ENCODE measurements at places on chromosomes 7 and 10.
A peak's percentile ranks its signal among the peaks of the same experiment; 100 is the strongest.

- DNase-seq = no peak
Observed at GRCh38 chr7:15795393-15795792, 108.9 kb upstream of the MEOX2 start.

- no peak for DNase-seq
Observed at GRCh38 chr10:125415964-125416363, 255.6 kb upstream of the CTBP2 start.

- DNase-seq = no peak
Observed at GRCh38 chr10:124381011-124381611, 37.6 kb downstream of the OAT start.

GRCh38 chr10:62638062-62638477 is 166.4 kb upstream of the ADO start:
- peak; percentile 46 for DNase-seq

GRCh38 chr10:61992671-61993668 is 91.5 kb downstream of the ARID5B start:
- DNase-seq = peak; percentile 52

DNA sequence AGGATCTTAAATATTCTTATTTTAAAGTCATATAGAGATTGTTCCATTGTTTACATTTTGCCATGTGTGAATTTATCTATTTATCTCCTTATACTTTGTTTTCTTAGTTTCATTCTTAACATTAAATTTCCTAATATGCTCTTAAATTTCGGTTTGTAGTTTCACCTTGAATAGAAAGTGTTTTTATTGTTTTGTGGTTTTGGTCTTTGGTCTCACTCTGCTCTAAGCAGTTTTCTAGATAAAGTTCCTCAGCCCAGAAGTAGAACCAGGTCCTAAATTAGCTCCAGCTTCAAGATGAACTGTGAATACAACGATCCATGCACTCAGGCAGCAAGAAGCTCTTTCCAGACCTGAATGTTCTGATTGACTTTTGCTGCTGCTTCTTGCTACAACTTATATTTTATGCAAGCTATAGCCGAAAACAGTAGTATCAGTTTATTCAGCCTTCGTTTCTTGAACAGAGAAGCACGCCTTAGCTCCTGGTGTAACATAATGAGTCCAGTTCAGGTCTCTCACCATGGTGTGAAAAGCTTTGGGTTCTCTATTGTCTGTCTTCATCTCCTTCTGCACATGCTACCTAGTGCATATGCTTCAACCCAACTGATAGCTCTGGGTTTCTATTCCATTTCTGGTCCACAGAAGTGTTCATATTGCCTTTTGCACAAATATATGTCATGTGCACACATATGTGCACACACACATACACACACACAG is 95.3 kb downstream of the SEM1 start:
- DNase-seq = no peak

DNA sequence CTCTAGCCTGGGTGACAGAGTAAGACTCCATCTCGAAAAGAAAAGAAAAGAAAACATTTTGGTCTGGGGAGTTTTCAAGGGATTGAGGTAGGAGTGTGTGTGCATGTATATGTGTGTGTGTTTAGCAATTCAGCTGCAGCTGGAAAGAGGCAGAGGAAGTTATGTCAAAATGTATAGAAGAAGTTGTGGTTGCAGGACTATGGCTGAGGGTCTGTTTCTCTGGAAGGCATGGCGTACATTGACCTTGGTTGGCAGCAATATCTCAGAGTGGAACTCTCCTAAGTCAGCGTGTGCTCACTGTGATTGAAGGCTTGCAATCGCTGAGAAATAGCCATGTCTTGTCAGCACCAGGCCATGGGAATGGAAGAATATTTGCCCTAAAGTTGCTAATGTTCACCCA is 28.6 kb upstream of the RHBDD2 start:
- no peak for DNase-seq

DNA sequence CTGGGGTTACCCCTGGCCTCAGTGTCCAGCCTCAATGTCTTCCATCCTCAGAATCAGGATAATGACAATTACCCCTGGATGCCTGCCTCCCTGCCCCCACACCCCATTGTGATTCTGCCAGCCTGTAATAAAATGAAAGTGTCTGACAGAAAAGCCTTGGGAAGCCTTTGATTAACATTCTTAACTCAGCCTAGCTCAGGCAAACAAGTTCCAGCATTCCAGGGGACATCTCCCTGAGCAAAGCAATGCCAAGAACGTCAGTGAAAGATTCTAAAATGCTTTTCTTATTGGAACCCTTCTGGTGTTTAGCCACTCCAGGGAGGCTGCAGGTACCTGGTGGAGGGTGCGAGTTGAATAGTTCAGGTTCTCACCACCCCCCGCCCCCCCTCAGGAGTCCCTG is 18.7 kb downstream of the AFAP1L2 start:
- no peak for DNase-seq

DNA sequence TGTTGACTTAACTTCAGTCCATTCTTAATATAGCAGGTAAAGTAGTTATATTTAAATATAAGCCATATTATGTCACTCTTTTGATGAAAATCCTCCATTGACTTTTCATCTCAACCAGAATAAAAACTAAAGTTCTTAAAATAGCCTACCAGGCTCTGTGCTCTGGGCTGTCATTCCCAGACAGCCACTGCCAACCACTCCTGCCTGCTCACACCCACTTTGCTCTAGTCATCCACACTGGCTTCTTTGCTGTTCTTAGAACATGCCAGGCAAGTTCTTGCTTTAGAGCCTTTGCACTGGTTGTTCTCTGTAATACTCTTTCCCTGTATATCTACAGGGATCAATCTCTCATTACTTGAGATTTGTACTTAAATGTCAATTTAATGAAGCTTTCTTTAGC is 80.6 kb downstream of the ZEB1 start:
- no peak for DNase-seq

DNA sequence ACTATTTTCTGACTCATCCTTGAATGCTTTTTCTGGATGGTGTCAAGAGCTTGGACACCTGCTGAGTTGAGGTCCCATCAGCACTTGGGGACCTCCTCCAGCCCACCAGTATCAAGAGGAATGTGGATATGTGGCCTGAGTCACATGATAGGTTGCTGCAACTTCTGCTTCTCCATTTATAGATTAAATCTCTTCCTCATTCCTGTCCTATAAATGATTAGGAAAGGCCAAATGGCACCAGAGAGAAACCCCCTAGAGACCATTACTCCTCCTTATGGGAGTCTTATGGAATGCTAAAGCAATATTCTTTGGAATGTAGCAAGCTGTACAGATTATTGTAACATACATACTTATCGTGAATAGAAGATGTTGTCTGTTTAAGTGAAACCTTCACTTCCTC is 85.6 kb downstream of the NEUROD6 start:
- DNase-seq = no peak

DNA sequence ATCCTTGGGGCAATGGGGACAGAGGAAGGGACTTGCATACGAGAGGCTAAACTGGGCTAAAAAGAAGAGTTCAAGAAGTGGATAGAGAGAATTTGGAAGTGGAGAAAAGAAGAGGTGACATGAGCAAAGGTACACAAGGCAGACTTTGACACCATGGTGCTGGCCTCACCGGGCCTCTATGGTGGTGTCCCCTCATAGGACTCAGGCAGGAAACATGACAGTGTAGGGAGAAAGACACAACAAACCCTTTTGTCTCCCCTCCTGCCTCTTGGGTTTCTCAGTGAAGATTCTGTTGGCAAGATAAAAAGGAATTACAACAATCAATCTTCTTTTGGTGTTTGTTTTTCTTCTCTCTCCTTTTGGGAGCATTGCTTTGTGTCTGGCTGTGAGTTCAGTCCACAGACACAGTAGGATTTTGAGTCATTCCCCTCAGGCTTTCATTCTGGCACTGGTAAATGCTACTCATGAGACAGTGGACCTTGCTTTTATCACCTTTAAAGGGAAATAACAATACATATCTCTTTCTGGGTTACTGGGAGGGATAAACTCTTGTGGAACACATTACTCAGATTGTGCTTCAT is 827.7 kb downstream of the TNS3 start:
- DNase-seq = no peak

DNA sequence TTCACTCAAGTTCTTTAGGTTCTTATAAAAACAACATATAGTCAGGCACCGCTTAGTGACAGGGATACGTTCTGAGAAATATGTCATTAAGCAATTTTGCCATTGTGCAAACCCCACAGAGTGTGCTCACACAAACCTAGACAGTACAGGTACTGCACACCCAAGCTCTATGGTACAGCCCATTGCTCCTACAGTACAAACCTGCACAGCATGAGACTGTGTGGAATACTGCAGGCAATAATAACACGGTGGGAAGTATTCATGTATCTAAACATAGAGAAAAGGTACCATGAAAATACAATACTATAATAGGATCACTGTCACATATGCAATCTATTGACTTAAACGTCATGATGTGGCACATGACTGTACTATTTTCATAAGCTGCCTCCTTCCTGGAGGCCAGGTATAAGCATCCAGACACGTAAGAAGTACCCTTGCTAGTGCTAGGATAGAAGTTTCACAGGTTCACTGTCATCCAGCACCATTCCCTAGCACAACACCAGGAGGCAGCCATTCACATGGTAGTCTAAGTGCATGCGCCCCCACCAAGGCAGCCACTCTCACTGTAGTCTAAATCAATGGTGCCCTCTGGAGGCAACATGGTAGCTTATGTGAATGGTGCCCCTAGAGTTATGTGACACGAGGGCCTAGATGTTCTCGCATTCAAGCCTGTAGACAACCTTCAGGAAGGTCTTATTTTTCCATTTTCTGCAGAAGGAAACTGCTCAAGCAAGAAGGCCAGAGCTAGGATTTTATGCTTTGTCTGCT is 98.5 kb downstream of the ARHGAP22 start:
- DNase-seq = no peak

GRCh38 chr10:60742512-60742911 is 35.8 kb upstream of the CDK1 start:
- no peak for DNase-seq

- DNase-seq = no peak
Observed at GRCh38 chr10:59234816-59235429, 58.5 kb downstream of the PHYHIPL start.

DNA sequence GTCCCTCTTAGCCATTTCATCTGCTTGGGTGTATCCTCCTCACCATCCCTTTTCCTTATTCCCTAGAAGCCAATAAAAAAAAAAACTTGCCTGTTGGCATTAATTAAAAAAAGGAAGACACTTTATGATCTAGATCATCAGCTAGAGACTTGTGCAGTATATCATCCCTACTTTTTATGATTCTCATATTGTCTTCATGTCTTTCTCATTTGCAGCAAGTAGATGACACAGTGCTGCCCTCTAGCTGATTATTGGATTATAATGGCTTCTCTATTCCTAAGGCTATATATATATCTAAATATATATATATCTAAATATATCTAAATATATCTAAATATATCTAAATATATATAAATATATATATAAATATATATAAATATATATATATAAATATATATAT is 272.4 kb upstream of the LRGUK start:
- no peak for DNase-seq

DNA sequence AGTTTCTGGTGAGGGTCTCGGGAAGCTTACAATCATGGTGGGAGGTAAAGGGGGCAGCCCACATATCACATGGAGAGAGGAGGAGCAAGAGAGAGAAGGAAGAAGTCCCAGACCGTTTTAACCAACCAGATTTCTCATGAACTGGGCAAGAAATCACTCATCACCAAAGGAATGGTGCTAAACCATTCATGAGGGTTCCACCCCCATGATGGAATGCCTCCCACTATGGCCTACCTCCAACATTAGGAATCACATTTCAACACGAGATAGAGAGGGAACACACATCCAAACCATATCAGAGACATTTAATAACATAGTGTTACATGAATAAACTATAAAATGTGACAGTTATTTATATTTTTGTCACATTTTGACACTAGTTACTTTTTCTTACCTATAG is 214.8 kb upstream of the MAGI2 start:
- no peak for DNase-seq

- DNase-seq = no peak
Observed at GRCh38 chr10:80452069-80452468, 2.0 kb upstream of the TSPAN14 start.

DNA sequence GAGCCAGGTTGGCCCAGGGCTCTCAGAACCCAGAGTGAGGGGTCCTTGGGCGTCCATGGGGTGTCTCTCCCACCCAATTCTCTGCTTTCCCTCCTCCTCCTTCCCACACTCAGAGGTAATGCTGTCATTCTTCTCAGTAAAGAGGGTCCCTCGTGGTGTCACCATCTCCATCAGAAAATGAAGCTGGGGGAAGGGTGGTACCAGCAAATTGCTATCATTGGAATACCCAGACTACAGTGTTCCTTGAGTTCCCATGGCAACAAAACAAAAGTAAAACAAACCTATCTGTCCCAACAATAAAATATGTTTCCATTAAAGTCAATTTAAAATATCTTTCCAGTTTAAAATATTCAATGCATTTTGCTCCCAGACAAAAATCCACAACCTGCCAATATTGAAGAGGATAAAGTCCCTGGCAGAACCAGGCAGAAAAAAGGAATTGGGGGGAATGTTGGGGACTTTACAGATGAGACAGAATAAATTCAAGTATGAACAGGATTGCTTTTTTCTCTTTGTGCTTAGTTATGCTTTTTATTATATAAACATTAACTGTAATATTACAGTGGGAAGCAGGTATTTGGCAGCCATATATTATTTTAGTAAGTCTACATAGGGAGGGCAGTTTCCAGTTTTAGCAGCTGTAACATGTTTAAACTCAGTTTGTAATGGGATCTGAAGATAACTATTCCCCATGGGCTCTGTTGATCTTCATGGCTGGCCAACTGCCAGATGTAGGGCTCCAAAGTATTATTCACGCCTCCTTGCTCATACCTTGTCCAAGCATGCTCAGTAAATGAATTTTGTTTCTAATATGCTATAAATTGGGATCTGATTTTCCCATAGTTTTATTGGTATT is 182.1 kb downstream of the ARID5B start:
- no peak for DNase-seq

- no peak for DNase-seq
Observed at GRCh38 chr7:121936951-121937623, 64.1 kb downstream of the PTPRZ1 start.

GRCh38 chr10:522350-522749 is 167.1 kb downstream of the DIP2C start:
- DNase-seq = no peak

GRCh38 chr10:126840576-126841135 is 64.6 kb upstream of the DOCK1 start:
- DNase-seq = no peak

GRCh38 chr10:44044549-44044948 is 340.3 kb downstream of the CXCL12 start:
- no peak for DNase-seq

Data from NK-92 treated with Interleukin-12 subunit alpha and Interleukin-12 subunit beta, amount 100 ng/mL, for 24 hours (cell line).